ENCODE measurements at places on chromosomes 1 and 21. TPM values are rescaled to one million over a fixed set of nuclear protein-coding genes. Genes with fewer than 3 reads are reported as not detected.

The GPR153 gene
- 5.6 TPM for total RNA-seq

The AXDND1 gene
- total RNA-seq = 0.54 TPM

The RAB3B gene
- total RNA-seq = 7.9 TPM

The PRDM15 gene
- 5.9 TPM for total RNA-seq

The TDRD10 gene
- 0.54 TPM for total RNA-seq

The NIT1 gene
- total RNA-seq = 19.1 TPM

The SYT14 gene
- 0.32 TPM for total RNA-seq

Measured in articular chondrocyte of knee joint (primary cell).